ENCODE measurements at places on chromosomes 5 and 9. TPM values are rescaled to one million over a fixed set of nuclear protein-coding genes. Genes with fewer than 3 reads are reported as not detected.

- no peak overlapping the region for H3K4me3 ChIP-seq
- H3K27ac ChIP-seq, result no peak overlapping the region
- no peak for DNase-seq
These were observed 69.6 kb downstream of the CWC27 start for GRCh38 chr5:64838376-64838775.

PCDHA1 gene
- not detected for total RNA-seq

TSSK1B gene
- 3.5 TPM for total RNA-seq

DNA sequence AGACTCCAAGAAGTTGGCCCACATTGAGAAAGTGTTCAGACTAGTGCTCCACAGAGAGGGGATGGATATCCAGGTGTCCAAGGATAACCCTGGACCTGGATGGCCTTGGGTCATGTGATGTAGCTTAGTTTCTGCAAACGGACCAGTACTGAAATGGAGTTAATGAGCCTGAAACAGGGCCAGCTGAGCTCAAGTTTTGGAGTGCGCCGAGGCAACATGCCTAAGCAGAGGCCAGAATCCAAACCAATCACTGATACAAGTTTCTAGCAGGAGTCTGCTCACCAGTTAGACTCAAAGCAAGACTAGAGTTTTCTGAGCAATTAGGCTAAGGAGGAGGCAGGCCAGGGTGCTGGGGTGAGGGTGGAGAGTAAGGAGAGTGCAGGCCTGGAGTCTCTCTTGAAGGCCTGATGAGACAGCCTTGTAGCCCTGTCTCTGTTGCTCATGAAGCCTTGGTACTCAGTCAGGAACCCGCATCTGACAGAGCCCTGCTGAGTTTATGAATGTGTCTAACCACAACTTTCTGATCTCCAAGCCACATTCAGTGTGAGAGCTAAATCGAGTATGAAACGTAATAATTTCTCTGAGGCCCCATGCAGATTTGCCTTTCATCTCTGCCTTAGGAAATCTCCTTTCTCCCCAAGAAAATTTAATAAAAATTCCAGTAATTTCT lies 68.9 kb upstream of the EQTN start:
- H3K4me1 ChIP-seq, result no peaks in the 10 kb centered on the region
- no peak overlapping the region for H3K4me3 ChIP-seq
- no peaks in the 10 kb centered on the region for H3K27me3 ChIP-seq

DNA sequence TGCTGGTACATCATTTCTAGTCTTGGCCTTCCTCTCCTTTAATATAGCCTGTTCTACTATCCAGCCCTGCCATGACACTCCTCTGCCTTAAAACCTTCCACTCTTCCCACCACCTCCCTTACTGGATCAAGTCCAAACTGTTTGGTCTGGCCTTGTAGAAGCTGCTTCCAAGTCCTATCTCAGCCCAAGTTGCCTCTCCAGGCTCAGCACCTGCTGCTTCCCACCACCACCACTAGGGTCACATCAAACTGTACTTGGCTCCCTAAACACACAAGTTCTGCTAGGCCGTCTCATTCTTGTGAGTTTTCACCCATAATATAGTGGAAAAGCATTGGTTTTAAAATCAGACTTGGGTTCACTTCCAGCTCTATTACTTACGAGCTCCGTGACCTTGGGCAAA lies 1.4 kb downstream of the NDUFA8 start:
- H3K36me3 ChIP-seq, result no peaks in the 10 kb centered on the region
- H3K4me1 ChIP-seq, result peaks cover 46% of the 10 kb centered on the region
- H3K27ac ChIP-seq, result no peak overlapping the region
- H3K27me3 ChIP-seq, result no peaks in the 10 kb centered on the region
- no peak for DNase-seq
- no peak overlapping the region for H3K4me3 ChIP-seq

GRCh38 chr9:38154501-38155421 lies 85.7 kb upstream of the SHB start:
- no peak overlapping the region for H3K27ac ChIP-seq
- H3K36me3 ChIP-seq, result no peaks in the 10 kb centered on the region
- H3K27me3 ChIP-seq, result peaks cover 4% of the 10 kb centered on the region

PCDHGA7 gene
- total RNA-seq, result 12.2 TPM

CCDC192 gene
- 2.1 TPM for total RNA-seq

DNA sequence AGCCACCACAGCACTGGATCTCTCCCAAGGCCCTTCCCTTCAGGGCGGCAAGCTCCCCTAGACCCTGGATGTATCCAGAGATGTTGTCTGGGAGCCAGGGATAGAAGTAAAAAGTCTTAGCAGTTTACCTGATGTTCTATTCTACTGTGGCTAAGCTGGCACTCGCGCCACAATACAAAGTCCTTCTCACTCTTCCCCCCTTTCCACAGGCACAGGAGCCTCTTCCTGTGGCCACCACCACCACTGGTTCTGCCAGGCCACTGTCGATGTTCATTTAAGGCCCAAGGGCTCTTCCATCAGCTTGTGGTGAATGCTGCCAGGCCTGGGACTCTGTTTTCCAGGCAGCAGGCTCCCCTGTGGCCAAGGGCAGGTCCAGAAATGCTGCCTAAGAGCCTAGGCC lies 33.7 kb downstream of the MEGF9 start:
- no peaks in the 10 kb centered on the region for H3K4me1 ChIP-seq
- H3K4me3 ChIP-seq, result no peak overlapping the region
- H3K27ac ChIP-seq, result no peak overlapping the region
- no peak for DNase-seq
- no peaks in the 10 kb centered on the region for H3K27me3 ChIP-seq
- H3K36me3 ChIP-seq, result peaks cover 10% of the 10 kb centered on the region

FBXW5 gene
- total RNA-seq, result 227 TPM

GRCh38 chr5:99000876-99001275 lies 72.1 kb upstream of the CHD1 start:
- DNase-seq, result no peak
- no peaks in the 10 kb centered on the region for H3K27me3 ChIP-seq
- no peaks in the 10 kb centered on the region for H3K4me1 ChIP-seq
- H3K36me3 ChIP-seq, result no peaks in the 10 kb centered on the region
- H3K27ac ChIP-seq, result no peak overlapping the region

DNA sequence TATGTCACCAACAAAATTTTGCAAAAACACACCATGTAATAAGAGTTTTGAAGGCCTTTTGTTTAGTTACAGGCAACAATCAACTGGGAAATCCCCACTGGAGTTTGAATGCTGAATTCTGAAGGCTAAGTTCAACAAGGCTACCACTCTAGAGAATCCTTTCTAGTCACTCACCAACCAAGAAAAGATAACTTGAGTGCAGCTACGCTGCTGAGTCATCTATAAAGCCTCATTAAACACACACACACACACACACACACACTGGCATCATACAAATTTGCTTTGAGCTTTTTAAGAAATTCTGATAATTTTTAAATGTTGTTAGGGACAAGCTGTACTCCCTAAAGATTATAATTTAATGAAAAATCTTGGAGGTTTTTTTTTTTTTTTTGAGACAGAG lies 219.6 kb downstream of the DENND1A start:
- DNase-seq, result no peak
- no peak overlapping the region for H3K4me3 ChIP-seq
- H3K4me1 ChIP-seq, result no peaks in the 10 kb centered on the region
- no peaks in the 10 kb centered on the region for H3K27me3 ChIP-seq
- no peaks in the 10 kb centered on the region for H3K36me3 ChIP-seq

DNA sequence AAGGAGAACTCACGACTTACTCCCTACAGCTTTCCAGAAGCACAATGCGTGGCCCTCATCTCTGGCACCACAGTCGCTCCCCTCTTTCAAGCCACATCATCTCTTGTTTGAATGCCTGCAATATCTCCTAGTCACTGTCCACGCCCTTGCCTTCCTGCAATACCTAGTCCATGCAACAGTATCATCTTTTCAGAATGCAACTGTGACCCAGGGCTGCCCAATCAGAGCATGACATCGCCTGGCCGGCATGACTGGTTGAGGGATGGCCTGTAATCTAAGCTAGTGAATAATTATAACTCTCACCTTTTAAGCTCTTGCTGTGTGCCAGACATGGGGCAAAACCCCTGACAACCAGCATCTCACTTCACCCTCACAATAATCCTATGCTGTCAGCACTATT lies 52.5 kb upstream of the CPEB4 start:
- H3K4me3 ChIP-seq, result no peak overlapping the region
- H3K36me3 ChIP-seq, result no peaks in the 10 kb centered on the region
- no peaks in the 10 kb centered on the region for H3K27me3 ChIP-seq
- DNase-seq, result no peak
- no peaks in the 10 kb centered on the region for H3K4me1 ChIP-seq

GRCh38 chr5:122172207-122172606 lies 42.9 kb downstream of the ZNF474 start:
- no peak overlapping the region for H3K27ac ChIP-seq
- no peaks in the 10 kb centered on the region for H3K36me3 ChIP-seq
- H3K4me1 ChIP-seq, result no peaks in the 10 kb centered on the region
- no peak for DNase-seq

DNA sequence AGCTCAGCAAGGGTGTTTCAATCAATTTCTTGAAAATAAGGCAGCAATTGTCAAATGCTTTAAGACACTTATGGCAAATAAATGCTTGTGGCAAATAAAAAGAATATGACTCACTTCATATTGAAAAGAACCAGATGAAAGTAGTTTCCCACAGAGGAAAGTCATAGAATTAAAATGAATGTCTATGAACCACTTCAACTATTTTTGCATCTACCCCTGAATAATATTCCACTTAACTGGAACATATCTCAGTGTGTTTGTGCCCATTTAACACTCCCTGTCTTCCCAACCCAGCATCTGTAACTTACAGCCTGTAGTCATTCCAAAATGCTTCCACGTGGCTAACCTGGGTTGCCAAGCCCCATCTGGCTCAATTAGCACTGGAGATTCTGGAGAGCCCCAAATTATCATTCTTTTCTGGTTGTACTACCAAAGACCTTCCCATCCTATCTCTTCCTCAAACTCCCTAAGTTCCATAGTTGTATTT lies 84.7 kb downstream of the FEM1C start:
- peaks cover 9% of the 10 kb centered on the region for H3K4me1 ChIP-seq
- no peak for DNase-seq
- no peak overlapping the region for H3K27ac ChIP-seq
- no peaks in the 10 kb centered on the region for H3K27me3 ChIP-seq
- H3K36me3 ChIP-seq, result no peaks in the 10 kb centered on the region

DNA sequence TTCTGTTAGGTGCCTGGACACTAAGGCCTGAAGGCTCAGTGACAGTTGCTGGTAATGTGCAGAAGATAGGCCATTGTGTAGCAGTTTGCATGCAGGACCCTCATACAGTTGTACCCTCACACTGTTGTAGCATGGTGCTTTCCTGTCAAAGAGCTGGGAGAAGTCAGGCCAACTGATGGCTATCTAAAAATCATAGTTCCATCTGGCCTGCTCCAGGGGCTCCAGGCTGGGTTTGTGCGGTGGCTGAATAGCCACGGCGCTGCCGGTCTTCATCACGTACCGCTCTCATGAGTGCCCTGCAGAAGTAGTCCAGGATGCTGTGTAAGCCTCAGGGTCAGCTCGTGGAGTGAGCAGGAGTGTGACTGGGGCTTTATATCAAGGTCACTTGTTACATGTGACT lies 12.2 kb downstream of the SECISBP2 start:
- no peaks in the 10 kb centered on the region for H3K4me1 ChIP-seq
- no peak overlapping the region for H3K27ac ChIP-seq
- H3K36me3 ChIP-seq, result peaks cover 15% of the 10 kb centered on the region
- H3K27me3 ChIP-seq, result no peaks in the 10 kb centered on the region

FABP6 gene
- not detected for total RNA-seq

RABL6 gene
- total RNA-seq, result 73.5 TPM

SLC24A2 gene
- not detected for total RNA-seq

MEGF10 gene
- 1.7 TPM for total RNA-seq
